Liver (tissue), 10 donors: ENCODE measurements at places on chromosomes 16 and 17.
A peak's percentile ranks its signal among the peaks of the same experiment; 100 is the strongest.

GRCh38 chr17:45018848-45019711 is 32.4 kb downstream of the DCAKD start:
- DNase-seq = peak; percentile 54

DNA sequence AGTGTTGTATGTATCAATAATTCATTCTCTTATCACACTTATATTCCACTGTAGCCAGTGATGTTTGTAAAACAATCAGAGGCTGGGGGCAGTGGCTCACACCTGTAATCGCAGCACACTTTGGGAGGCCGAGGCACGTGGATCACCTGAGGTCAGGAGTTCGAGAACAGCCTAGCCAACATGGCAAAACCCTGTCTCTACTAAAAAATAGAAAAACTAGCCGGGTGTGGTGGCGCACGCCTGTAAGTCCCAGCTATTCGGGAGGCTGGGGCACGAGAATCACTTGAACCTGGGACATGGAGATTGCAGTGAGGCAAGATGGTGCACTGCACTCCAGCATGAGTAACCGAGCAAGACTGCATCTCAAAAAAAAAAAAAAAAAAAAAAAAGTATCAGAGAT is 217.0 kb downstream of the CPPED1 start:
- DNase-seq = no peak

GRCh38 chr16:20291208-20292206 is 35.8 kb downstream of the GP2 start:
- DNase-seq = no peak

- no peak for DNase-seq
These were observed 59.2 kb downstream of the ABCC1 start for GRCh38 chr16:16008666-16009065.

GRCh38 chr16:65099607-65100006 is 22.3 kb downstream of the CDH11 start:
- DNase-seq = no peak

DNA sequence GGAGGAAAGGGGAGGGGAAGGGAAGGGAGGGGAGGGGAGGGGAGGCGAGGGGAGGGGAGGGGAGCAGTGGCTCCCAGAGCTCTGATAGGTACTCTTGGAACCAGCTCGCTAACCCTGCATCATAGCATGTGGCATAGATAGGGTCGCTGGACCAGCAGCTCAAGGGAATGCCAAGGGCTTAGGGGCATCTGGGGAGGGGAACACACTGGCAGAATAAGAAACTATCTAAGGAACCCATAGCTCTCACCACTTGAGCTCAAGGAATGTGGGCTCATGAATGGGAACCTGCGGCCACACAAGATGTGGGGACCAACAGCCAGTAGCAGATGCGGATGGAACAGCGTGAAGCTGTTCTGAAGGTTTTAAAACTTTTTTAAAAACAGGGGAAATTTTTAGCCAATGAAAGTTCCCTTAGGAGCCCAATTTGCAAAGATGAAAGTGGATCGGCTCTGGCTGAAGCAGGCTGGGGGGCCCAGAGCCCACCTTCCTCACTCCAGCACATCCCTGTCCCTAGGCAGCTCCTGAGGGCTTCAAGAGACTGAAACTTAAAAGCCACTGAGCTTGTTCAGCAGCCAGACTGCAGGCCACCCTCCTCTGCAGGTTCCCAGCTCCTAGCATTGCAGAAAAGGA is 46.9 kb downstream of the PIMREG start:
- no peak for DNase-seq

- DNase-seq = no peak
These were observed 42.7 kb upstream of the ANKFN1 start for GRCh38 chr17:56110463-56111135.

GRCh38 chr16:10897134-10897533 is 20.1 kb downstream of the CIITA start:
- DNase-seq = no peak

GRCh38 chr16:66414891-66415290 is 12.2 kb upstream of the BEAN1 start:
- no peak for DNase-seq

DNA sequence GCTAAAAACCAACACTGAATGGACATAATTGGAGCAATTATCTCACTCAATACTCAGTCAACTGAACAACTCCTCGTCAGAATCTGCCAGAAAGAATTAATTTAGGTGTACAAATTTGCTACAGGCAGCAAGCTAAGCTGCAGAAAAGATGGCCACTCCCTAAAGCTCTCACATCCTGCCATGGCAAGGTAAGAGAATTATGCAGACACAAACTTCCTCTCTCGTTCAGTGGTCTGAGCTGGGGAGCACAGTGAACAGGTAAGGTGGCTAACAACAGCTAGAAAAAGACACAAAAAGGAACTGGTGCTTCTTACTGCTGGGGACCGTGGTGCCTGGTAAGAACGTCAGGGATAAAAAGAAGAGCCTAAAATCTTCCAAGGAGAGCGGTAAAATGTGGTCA is 74.9 kb upstream of the BCAR1 start:
- no peak for DNase-seq

- no peak for DNase-seq
These were observed 31.2 kb downstream of the LYRM9 start for GRCh38 chr17:27862004-27862403.

GRCh38 chr16:10521681-10522274 is 58.6 kb downstream of the EMP2 start:
- DNase-seq = peak; percentile 57

DNA sequence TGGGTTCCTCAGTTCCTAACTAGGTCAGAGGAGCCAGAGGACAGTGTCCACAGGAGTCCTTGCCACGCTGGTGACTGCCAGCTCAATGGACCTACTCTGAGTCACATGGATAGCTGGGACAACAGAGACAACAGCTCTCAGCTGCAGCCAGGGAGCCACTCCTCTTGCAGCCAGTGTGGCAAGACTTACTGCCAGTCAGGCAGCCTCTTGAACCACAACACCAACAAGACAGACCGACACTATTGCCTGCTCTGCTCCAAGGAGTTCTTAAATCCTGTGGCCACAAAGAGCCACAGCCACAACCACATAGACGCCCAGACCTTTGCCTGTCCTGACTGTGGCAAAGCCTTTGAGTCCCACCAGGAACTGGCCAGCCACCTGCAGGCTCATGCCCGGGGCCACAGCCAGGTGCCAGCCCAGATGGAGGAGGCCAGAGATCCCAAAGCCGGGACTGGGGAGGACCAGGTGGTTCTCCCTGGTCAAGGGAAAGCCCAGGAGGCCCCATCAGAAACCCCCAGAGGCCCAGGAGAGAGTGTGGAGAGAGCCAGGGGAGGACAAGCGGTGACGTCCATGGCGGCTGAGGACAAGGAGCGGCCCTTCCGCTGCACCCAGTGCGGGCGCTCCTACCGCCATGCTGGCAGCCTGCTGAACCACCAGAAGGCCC is 6.7 kb downstream of the ZNF646 start:
- DNase-seq = no peak
